ENCODE measurements at places on chromosomes 2 and 18.

DNA sequence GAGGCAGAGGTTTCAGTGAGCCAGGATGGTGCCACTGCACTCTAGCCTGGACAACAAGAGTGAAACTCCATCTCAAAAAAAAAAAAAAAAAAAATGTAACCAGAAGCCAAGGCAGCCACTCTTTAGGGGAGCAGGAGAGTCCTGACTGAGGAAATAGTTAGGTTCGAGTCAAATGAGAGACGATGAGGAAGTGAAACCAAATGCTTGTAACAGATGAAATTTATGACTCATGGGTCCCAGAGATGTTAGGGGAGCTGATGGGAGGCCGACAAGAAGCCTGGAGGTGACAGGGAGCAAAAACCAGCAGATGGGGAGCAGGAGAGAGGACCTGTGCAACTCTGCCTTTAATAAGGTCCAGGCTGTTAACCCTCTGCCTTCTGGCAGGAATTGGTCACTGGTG is 756.1 kb upstream of the DDX18 start:
- DNase-seq = no peak

DNA sequence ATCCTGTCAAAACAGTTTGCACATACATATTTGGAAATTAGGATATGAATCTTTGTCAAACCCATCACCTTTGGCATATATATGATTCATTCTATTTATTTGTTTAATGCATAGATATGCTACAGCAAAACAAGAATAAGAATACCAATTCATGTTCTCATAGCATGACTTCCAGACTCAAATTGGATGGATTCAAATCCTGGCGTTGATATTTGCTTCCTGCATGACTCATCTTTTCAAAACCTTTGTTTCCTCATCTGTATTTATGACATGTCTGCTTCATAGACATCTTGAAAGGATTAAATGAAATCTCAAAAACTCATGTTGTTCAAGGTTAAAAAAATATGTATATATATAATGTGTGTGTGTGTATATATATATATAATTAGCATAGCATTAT is 261.3 kb downstream of the MBD5 start:
- no peak for DNase-seq

DNA sequence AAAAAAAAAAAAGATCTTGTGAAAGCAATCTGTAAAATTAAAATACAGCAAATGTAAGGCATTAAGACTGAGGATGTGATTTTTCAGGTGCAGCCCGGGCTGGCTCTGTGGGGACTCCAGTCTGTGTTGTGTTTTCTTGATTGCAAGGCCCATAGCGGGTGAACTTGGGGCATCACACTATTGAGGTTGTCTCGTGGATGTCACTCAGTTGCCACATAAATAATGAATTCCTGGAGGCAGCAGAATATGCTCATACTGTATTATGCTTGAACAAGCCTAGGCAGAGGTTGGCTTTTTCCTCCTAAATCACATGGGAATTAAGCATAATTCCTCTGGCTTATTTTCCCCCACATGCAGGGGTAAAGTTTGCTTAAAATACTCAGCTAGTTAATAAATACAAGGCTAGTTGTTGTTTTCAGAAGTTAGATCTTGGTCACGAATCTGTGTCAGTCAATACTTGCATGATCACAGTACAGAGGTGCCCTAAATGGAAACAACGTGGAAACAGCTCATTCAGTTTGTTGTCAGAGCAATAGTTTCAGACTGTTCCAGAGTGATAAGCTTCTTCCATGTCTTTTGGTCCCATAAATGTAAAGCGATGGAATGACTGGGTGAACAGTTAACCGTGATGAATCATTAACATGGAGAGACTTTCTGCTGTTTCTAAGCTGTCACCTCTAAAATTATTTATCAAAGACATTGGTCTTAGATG is 16.4 kb downstream of the GEMIN6 start:
- DNase-seq = no peak

- DNase-seq = no peak
Observed at GRCh38 chr2:10089565-10090190, 9.5 kb upstream of the CYS1 start.

- no peak for DNase-seq
Observed at GRCh38 chr2:228447266-228447915, 265.9 kb upstream of the SPHKAP start.
